Hematopoietic multipotent progenitor cell treated with erythropoietin and hydrocortisone succinate and interleukin-3 and kit ligand, for 6 days (in vitro differentiated cells): ENCODE measurements at places on chromosomes 4 and X.

- no peak for DNase-seq
These were observed 45.2 kb downstream of the ADD1 start for GRCh38 chr4:2888886-2889285.

- no peak for DNase-seq
These were observed 22.4 kb downstream of the PCDH18 start for GRCh38 chr4:137509855-137510282.

- peak; percentile 63 for DNase-seq
These were observed 20.6 kb upstream of the CLDN24 start for GRCh38 chr4:183342541-183343533.

GRCh38 chrX:106707771-106708454, 18.6 kb upstream of the RNF128 start:
- no peak for DNase-seq

DNA sequence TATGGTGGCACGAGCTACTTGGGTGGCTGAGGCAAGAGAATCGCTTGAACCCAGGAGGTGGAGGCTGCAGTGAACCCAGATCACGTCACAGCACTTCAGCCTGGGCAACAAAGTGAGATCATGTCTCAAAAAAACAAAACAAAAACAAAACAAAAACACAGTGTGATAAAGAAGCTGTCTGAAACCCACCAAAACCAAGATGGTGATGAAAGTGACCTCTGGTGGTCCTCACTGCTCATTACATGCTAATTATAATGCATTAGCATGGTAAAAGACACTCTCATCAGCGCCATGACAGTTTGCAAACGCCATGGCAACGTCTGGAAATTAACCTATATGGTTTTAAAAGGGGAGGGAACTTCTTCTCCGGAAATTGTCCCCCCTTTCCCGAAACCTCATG, 29.4 kb upstream of the OPHN1 start:
- peak; percentile 78 for DNase-seq

- peak; percentile 71 for DNase-seq
These were observed 1.1 kb downstream of the ZCCHC18 start for GRCh38 chrX:104113222-104113965.

DNA sequence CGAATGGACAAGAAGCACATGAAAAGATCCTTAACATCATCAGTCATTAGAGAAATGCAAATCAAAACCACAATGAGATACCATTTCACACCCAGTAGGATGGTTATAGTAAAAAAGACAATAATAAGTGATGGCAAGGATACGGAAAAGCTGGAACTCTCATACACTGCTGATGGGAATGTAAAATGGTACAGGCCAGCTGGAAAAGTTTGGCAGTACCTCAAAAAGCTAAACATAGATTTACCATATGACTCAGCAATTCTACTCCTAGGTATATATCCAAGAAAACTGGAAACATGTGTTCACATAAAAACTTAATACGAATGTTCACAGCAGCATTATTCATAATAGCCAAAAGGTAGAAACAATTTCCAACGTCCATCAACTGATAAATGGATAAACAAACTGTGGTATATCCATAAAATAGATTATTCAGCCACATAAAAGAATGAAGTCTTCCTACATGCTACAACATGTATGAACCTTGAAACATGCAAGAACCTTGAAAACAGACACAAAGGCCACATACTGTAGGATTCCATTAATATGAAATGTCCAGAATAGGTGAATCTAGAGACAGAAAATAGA, 11.9 kb downstream of the RPS6KA3 start:
- no peak for DNase-seq

GRCh38 chr4:26544421-26544820, 39.5 kb upstream of the TBC1D19 start:
- DNase-seq, result no peak

GRCh38 chr4:138576684-138577083, 334.5 kb upstream of the SLC7A11 start:
- DNase-seq, result peak; percentile 38

- no peak for DNase-seq
These were observed 164.4 kb upstream of the PSAPL1 start for GRCh38 chr4:7598939-7599790.

- no peak for DNase-seq
These were observed 6.8 kb upstream of the IQSEC2 start for GRCh38 chrX:53288189-53288588.

DNA sequence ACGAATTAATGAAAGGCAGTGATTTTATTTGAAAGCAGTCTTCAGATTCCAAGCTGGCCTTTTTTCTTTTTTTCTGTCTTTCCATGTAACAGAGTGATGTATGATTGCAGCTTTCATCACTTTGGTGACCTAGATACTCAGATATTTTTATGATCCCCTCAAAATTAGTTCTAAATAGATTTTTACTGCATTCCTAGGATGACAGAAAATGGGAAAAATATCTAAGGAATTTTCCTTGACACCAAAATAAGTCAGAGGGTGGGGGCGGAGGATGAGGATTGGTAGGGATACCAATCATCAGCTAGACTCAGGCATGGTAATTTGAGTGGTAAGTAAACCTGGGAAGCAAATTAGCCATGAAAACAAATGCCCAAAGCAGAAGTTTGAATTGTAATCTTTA, 11.9 kb upstream of the HMGB2 start:
- no peak for DNase-seq
